ENCODE measurements at places on chromosomes 12 and 14.

DNA sequence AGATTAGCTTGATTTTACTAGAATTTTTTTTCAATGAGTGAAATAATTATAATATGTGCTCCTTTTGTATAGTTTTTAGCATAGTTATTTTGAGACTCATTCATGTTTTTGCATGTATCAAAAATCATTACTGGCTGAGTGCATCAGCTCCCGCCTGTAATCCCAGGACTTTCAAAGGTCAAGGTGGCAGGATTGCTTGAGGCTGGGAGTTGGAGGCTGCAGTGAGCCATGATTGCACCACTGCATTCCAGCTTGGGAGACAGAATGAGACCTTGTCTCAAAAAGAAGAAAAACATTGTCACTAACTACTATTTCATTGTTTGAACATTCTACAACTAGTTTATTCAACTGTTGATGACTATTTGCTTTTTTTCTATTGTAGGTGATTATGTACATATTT, 802.7 kb downstream of the SLC16A7 start:
- DNase-seq, result no peak

- DNase-seq, result no peak
Observed at GRCh38 chr12:82756303-82756702, 69.6 kb downstream of the TMTC2 start.

- DNase-seq, result no peak
Observed at GRCh38 chr12:5433081-5433844, 1.4 kb downstream of the NTF3 start.

- no peak for DNase-seq
Observed at GRCh38 chr14:104473649-104474494, 105.7 kb upstream of the C14orf180 start.

- no peak for DNase-seq
Observed at GRCh38 chr12:130120012-130120805, 42.1 kb upstream of the FZD10 start.

- DNase-seq, result no peak
Observed at GRCh38 chr12:9036227-9036626, 46.9 kb downstream of the KLRG1 start.

DNA sequence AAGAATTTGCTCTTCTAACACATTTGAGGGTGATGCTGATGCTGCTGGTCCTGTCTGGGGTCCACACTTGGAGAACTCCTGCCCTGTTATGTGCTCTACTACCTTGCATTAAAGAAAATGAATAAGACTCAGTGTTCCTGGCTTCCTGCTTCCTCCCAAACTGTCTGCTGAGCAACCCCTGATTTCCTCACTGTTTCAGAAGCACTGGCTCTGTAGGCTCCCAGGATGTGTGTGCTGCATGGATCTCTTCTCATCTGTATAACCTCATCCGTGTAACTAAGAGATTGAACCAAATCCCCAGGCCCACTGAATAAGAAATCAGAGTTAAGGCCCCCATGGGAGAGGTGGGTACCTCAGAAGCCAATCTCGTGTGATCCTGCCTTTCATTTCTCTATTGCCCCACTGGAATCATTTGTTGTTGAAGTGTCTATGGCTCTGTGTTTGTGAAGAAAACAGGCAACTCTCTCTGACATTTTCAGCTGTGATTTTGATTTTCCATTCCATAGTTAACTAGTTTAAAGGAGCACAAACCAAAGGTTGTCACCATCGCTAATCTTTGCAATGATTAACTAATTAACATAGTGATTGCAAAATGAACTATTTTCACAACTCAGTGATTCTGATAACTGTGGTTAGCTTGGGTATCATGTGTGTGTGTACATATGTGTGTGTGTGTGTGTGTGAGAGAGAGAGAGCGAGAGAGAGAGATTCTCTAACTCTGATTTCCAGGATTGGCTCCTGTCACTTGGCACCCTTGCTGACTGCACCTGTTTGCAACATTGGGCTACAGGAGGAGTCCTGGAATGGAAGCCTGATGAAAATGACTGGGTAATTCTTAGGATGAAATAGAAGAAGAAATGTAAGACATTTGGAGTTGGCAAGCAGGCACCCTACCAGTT, 196.2 kb downstream of the SLC38A4 start:
- no peak for DNase-seq

DNA sequence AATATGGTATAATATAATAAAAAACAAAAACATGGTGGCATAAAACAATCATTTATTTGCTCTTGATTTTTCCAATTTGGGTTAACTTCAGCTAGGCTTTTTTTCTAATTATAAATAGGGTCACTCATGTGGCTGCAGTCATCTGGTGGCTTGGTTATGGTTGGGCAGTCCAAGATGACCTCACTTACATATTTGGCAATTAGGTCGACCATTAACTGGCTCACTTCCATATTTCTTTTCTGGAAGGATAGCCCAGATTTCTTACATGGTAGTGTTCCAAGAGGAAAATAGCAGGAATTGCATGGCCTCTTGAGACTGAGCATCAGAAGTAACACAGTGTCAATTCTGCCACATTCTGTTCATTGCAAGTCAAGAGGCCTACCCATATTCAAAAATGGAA, 153.4 kb downstream of the FUT8 start:
- no peak for DNase-seq

- DNase-seq, result no peak
Observed at GRCh38 chr12:103442182-103442555, 53.6 kb downstream of the C12orf42 start.

GRCh38 chr12:117192057-117192456, 1.8 kb upstream of the FBXO21 start:
- no peak for DNase-seq

GRCh38 chr12:52043386-52044212, 7.6 kb upstream of the NR4A1 start:
- DNase-seq, result no peak

DNA sequence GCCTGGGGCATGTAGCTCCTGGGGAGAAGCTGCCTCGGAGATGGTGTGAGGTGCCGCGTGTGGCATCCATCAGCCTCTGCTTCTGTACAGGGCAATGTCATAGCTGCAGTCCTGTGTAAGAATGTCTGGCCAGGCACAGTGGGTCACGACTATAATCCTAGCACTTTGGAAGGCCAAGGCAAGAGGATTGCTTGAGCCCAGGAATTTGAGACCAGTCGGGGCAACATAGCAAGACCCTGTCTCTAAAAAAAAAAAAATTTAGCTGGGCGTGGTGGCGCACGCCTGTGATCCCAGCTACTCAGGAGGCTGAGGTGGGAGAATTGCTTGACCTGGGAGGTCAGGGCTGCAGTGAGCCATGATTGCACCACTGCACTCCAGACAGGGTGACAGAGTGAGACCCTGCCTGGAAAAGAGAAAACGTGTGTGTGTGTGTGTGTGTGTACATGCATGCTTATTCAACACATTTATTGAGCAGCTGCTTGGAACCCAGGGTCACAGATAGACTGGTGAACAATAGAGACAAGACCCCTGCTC, 24.1 kb downstream of the RHOF start:
- no peak for DNase-seq

DNA sequence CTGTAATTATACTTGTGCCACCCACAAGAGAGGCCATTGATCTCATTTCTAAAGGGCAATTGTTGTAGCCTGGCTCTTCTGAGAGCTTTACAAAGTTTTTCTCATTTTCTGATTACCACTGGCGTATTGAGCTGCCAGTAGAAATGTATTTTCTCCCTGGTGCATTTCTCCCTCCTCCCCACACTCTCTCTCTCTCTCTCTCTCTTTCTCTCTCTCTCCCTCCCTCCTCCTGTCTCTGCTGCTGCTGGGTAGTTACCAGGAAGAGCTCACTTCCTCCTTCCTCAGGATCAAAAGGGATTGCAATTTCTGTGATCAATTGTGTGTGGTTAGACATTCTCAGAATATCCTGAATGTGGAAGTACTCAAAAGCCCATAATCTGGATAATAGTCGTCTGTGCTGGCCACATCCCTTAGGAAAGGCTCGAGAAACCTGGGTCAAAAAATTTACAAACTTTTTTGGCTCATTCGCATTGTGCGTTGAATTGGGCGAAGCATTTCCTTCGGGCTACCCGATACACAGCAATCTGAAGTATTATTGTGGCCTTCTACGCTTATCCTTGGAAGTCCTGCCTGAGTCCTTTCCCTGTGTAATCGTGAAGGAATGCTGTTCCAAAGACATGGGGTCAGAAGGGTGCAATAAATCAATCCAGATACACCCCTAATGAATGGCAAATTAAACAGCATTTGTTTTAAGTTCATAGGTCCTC, 254.8 kb downstream of the MSRB3 start:
- no peak for DNase-seq

- DNase-seq, result no peak
Observed at GRCh38 chr12:75705749-75706711, 194.6 kb upstream of the KRR1 start.

DNA sequence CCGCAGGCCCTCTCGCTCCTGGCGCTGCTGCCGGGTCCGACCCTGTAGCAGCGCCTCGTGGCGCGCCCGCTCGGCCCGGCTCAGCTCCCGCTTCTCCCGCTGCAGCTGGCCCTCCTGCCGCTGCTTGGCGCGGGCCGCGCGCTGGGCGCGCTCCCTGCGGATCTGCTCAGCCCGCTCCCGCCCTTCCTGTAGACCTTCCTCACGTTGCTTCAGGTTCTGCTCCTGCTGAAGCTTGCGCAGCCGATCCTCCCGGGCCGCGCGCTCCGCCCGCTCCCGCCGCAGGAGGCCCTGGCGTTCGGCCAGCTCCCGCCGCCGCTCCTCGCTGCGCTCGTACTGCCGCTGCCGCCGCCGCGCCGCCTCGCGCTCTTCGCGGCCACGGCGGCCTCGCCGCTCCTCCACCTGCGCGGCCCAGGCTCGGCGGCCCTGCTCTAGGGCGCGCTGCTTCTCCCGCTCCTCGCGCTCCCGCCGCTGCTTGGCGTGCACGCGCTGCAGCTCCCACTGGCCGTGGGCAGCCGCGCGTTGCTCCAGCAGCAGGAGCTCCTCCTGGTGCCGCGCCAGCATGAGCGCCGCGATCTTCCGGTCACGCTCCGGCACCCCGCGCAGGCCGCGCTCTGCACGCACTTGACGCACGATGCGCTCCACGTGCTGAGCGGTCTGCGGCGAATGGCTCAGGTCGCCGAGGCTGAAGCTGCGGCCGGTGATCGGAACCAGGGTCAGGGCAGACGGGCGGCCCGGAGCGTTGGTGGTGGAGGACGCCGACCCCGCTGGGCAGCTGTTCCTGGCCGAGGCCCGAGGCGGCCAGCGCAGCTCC, 2.4 kb downstream of the CCDC177 start:
- no peak for DNase-seq

GRCh38 chr12:21551841-21552465, 25.9 kb downstream of the SPX start:
- DNase-seq, result no peak

DNA sequence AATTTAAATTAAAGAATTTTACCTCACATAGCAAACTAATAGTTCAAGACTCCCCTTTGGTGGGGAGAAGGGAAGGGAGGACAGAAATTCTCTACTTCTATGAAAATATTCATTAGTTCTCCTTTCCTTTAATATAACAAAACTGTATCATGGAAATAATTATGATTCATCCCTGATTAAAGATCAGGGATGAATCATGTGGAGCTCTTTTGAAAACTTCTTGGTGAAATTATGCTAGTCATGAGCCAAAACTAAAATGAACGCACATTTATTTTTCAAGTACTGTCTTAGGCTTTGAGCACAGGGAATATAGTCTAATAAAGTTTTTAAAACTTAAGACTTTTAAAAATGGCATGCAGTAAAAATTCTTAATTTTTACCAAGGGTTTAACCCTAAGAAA, 17.1 kb downstream of the TMBIM4 start:
- no peak for DNase-seq

DNA sequence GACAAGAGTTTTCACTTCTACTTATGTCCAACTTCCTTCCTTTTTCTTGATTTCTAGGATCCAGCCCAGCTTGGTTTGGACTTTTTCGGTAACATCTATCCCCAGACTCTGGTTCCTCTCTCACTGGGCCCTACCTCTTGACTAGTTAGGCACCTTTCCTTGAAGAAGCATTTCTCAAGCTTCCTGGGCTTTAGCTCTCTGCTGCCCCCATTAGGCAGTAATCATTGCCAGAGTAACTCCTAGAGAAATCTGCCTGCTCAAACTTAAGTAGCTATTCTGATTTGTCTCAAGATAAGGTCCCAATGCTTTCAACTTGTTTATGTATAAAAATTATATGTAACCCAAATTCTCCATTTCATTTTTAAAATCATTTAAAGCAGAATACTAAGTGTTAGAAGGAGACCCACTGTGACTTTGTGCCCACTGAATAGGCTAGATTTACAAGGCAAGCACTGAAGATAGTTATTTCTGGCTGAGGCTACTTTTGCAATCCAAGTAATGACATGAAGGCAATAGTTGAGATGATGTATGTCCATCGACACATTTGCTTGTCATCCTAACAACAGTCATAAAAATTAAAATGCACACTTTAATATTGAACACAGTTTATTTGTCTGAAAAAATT, 275.0 kb upstream of the G2E3 start:
- no peak for DNase-seq

GRCh38 chr12:92952394-92952793, 23.3 kb upstream of the EEA1 start:
- no peak for DNase-seq

DNA sequence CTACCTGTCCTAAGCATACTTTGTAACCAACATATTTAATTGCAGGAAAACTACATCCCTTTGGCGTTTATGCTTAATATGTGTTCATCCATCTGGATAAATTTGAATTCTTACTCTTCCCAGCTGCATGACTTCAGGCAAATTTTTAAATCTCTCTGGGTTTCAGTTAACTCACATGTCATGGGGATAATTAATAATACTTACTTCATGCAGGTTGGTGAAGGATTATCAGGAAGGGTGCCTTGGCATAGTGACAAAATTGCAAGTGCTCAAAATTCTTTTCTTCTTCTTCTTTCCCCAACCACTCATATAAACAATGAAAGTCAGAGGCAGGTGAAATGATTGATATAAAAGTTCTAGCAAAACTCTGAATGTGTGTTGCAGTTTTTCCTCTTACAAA, 15.9 kb downstream of the SYT10 start:
- DNase-seq, result no peak

DNA sequence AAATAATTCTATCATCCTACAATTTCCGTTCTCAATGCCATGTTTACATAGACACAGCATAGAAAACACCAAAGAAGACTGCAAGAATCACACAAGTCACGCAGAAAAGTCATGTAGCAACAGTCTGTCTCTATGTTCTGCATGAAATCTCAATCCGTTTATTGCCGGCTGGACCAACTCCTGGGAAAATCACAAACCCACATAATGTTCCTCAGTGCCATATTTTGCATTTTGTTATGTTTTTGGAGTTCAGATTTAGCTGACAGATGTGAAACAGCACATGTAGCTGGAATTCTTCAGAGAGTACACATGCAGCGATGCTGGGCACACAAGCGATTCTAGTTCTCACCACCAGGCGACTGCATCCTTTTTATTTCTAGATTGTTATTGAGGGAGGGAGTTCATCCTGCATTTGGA, 193.1 kb downstream of the APAF1 start:
- no peak for DNase-seq

DNA sequence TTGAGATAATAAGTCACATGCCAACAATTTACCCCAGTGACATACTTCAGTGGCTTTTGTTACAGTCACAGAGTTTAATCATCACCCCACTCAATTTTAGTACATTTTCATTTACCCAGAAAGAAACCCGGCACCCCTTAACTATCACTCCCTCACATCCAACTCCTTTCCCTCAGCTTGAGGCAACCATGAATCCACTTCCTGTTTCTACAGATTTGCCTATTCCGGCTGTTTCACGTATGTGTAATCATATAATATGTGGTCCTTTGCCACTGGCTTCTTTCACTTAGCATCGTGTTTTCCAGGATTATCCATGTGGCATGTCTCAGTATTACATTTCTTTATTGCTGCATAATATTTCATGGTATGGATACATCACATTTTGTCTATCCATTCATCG, 147.5 kb downstream of the CFAP54 start:
- DNase-seq, result no peak

Data from esophagus squamous epithelium (tissue), 5 donors.